Forelimb muscle (tissue), 1 donor: ENCODE measurements at places on chromosomes 5 and 9. TPM values are rescaled to one million over a fixed set of nuclear protein-coding genes. Genes with fewer than 3 reads are reported as not detected.
A peak's percentile ranks its signal among the peaks of the same experiment; 100 is the strongest.

DNA sequence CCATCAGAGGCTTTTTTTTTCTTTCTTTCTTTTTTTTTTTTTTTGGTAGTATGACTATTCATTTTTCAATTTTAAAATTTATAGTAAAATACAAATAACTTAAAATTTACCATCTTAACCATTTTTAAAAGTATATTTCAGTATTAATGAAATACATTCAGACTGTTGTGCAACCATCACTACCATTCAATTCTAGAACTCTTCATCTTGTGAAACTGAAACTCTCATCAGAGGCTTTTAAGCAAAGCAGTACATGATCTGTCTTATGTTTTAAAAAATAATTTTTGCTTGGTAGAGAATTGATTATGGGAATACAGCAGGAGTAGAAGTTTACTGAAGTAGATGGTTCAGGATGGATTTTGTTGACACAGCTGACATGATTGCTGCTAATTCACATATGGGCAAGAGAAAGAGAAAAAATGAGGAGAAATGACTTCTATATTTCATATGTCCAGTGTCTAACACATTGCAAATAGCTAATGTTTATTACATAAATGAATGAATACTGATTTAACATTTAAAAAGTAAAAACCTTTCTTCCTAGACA lies 13.4 kb downstream of the ELOVL7 start:
- no peak for DNase-seq

- no peak for DNase-seq
Observed at GRCh38 chr5:114243281-114243971, 118.4 kb upstream of the KCNN2 start.

DNA sequence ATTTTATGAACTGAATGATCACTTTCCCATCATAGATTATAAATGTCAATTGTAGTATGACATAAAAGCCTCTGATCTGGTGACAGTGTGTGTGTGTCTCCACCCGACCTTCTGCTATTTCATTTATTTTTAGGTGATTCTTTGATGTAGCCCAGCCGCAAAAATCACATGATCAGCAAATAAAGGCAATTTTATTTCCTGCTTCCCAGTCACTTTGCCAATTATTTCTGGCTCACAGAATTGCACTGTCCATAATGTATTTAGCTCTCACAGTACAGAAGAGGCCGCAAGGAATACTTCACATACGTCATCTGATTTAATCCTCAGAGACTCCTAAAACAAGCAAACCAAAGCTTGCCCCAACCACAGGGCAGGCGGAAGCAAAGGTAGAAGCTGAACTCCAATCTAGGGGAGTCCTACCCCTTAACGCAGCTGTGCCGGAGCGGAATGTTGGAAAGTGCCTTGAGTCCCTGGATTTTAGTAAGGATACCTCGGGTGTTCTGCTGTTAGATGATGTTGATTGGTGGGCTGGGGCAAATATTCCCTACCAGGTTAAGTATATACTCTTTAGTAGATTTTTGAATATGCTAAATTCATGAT lies 384.0 kb upstream of the IRX4 start:
- no peak for DNase-seq

DNA sequence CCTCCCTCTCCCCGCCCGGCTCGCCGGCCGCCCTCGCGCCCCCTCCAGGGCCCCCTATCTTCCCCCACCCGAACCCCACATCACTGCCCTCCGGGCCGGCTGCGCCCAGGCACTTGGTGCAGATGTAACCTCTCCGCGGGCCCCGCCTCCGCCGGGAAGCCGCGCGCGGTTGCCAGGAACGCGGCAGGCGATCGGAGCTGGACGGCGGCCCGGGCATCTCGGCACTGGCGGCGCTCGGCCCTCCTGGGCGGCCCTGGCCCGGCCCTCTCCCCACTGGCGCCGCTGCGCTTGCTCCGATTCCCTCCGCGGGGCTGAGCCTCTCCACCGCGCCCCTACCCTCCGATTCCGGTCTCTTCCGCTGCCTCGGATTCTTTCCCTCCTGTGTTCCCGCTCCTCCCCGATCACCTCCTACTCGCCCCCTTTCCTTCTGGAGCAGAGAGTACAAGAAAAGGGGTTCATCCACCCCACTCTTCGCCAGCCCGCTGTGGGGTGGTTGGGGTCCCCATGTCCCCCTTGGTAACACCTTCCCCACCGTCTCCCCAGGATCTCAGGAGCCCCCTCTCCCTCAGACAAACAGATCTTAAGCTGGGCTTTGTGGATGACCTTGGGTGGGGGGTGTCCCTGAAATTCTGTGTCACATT lies 70.6 kb downstream of the C9orf50 start:
- no peak for DNase-seq

- DNase-seq: no peak
Observed at GRCh38 chr5:145801195-145801594, 33.9 kb downstream of the PRELID2 start.

- DNase-seq: no peak
Observed at GRCh38 chr9:36336131-36336907, 63.8 kb downstream of the RNF38 start.

- no peak for DNase-seq
Observed at GRCh38 chr9:7289773-7290172, 509.8 kb downstream of the DMAC1 start.

DNA sequence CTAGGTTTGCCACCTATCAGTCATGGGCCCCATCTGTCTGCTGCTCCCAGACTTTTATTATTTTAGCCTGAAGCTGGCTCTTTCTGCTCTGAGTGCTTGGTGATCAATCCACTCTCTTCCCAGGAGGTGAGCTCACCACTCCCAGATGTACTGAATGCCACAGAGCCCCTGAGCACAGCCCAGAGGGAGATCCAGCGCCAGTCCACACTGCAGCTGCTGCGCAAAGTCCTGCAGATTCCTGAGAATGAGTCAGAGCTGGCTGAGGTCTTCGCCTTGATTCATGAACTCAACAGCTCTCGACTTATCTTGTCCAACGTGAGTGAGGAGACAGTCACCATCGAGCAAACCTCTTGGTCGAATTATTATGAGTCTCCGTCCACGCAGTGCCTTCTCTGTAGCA lies 36.0 kb downstream of the HMGXB3 start:
- DNase-seq: peak; percentile 24

- no peak for DNase-seq
Observed at GRCh38 chr5:123033157-123033671, 3.3 kb downstream of the PPIC start.

- DNase-seq: no peak
Observed at GRCh38 chr5:96870094-96871026, 5.9 kb upstream of the ERAP2 start.

DNA sequence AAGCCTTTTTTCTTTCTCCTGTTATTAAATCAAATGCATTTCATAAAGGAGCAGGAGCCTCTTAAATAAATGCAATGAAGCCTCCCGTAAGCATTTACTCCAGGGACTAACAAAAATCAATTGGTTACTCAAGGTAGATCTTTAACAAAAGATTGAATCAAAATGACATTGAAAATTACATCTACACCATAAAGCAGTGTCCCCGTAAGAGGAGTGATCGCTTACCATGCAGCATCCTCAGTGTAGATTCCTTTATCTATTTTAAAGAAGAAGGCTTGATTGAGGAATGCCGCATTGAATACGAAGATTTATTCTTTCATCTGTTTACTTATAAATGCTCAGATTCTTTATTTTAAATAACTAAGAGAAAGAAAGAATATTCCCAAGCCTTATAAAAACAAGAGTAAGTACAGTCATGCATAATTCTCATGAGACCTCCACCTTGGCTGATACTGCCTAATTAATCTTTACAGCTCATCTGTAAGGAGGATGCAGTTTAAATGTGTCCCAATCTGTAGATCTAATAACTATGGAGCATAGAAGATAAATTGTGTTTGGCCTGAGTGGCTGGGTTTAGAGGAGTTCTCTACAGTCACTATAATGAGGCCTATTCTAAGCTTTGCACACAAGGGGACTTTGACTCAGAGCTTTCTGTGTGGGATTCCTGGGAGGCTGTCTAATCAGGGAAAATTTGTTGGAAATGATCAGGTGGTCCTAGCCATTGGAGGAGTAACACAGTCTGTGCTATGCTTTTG lies 55.1 kb downstream of the PLPPR1 start:
- DNase-seq: no peak

DNA sequence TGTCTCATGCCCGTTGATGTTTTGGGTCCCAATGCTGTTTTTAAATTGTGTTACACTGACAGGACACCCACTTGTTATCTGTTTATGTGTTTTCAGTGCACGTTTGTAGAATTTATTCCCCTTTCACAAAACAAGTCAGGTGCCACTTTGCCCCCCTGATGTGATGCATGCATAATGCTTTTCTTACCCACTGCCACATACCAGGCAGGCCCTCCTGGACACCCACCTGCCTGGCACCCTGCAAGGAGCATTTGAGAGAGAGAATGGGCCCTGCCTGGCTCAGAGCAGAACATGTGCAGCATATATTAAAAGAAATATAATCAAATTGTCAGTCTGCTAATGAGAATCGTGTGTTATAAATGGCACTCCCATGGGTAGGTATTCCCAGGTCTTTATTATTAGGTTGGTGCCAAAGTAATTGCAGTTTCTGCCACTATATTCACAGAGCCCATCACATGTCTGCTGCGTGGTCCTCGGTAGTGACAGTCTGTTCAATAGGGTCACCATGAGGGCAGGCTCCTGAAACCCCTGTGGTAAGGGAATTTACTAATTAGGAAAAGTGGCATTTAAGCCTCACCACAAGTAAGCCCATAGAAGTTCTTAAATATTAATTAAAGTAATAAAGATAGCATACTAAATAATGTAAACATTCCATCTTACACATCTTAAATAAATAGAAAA lies 52.2 kb upstream of the CKMT2 start:
- no peak for DNase-seq

DNA sequence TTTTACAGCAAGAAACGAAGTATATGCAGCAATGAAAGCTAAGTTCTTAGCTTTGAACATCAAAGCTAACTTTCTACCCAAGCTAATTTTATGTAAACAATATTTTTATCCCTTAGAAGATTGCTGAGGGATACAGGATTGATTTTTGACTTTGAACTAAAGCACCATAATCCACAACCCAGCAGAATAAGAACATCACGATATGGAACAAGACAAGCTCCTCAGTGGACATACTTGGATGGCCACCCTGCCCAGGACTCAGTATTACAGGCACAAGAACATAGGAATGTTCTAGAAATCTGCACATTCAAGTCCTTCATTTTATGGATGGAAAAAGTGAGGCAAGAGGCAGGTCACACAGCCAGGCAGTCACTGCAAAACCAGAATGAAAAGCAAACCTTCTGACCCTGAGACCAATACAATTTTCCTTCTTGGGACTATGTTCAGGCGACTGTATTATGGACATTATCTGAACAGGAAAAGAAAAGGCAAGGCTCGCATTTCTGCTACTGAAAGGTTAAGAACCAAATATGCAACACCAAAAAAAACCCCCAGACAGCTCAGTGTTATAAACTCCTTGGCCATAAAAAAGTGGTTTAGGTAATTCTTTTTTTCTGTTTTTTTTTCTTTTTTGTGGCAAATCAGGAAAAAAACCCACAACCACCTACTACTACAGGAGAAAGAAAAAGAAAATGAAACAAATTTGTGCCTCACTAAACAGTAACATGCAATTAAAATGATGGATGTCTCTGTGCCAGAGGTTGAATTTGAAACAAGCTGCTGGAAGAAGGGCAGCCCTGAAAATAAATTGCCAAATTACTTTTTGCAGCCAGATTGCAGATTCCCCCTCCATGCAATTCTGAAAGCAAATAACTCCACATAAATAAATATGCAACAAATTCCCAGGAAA lies 25.4 kb downstream of the EPB41L4B start:
- DNase-seq: no peak

- DNase-seq: no peak
Observed at GRCh38 chr5:173637340-173637739, 20.9 kb upstream of the BOD1 start.

- no peak for DNase-seq
Observed at GRCh38 chr9:93612796-93613154, 36.4 kb downstream of the PHF2 start.

DNA sequence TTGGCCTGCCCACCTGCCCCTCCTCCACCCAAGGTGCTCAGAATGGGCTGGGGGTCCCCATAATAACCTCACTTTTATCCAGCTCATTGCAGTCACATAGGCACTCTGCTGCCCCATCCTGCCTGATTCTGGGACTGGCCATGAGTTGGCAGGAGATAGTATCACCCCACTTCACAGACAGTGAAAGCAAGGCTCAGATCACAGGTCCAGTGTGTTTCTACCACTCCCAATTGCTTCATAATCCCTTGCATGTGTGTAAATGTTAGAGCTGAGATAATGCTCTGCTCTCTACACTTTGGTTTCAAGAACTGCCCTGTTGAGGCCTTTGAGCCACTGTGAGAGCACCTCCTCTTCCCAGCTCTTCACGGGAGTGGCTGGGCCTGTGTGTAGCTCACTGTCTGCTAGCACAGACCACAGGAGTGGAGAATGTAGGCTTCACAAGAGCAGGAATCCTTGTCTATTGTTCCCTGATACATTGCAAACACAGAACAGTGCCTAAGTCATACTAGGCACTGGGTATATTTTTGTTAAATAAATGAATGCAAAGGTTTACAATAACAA lies 8.4 kb downstream of the PCYOX1L start:
- DNase-seq: no peak

DNA sequence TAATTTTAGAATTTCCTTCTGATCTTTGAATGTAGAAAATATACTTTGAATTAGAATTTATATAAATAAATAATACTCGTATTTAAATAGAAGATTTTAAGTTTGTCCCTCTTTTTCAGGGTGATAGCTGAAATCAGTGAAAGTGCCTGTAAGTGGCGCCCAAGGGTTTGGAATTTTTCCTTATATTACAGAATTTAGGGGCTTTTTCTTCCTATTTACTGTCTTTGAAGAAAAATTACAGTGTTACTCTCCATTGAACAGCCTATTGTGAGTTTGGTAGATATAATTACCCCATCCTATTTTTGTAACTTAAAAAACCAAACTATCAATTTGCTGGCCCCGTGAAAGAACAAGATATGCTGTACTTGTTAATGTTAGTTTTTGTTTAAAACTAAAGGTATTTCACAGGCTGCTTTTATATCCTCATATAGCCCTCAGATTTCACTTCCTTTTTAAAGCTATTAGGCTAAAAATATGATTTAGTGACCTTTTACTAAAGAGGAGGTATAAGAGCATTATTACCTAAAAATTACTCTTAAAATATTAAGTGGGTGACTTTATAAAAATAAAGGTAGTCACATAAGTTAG lies 3.2 kb downstream of the MAP3K1 start:
- DNase-seq: no peak

The MEF2C gene
- 934 TPM for polyA plus RNA-seq

The NTRK2 gene
- polyA plus RNA-seq: 17.6 TPM

The IFNK gene
- polyA plus RNA-seq: not detected

The NMUR2 gene
- polyA plus RNA-seq: 0.19 TPM

The DMGDH gene
- polyA plus RNA-seq: 1.9 TPM

The FOXD4L6 gene
- polyA plus RNA-seq: not detected

The ANKRD55 gene
- 0.46 TPM for polyA plus RNA-seq
